ENCODE measurements at places on chromosomes 2 and 18. TPM values are rescaled to one million over a fixed set of nuclear protein-coding genes. Genes with fewer than 3 reads are reported as not detected.

Gene KCNS3
- total RNA-seq = not detected

Gene LYG1
- 1.8 TPM for total RNA-seq

Gene GPAT2
- total RNA-seq = 19.6 TPM

Gene CNDP1
- not detected for total RNA-seq

Gene ONECUT2
- total RNA-seq = not detected

Gene CCDC141
- total RNA-seq = 12.5 TPM

Gene TMEM185B
- 20.3 TPM for total RNA-seq

Measured in activated CD8-positive, alpha-beta memory T cell treated with anti-CD3 and anti-CD28 coated beads, Interleukin-2, amount 10 ng/mL, durations not matched to agents 7 days and 5 days (primary cell).